SHP77 (cell line): ENCODE measurements at places on chromosomes 6 and 20.

DNA sequence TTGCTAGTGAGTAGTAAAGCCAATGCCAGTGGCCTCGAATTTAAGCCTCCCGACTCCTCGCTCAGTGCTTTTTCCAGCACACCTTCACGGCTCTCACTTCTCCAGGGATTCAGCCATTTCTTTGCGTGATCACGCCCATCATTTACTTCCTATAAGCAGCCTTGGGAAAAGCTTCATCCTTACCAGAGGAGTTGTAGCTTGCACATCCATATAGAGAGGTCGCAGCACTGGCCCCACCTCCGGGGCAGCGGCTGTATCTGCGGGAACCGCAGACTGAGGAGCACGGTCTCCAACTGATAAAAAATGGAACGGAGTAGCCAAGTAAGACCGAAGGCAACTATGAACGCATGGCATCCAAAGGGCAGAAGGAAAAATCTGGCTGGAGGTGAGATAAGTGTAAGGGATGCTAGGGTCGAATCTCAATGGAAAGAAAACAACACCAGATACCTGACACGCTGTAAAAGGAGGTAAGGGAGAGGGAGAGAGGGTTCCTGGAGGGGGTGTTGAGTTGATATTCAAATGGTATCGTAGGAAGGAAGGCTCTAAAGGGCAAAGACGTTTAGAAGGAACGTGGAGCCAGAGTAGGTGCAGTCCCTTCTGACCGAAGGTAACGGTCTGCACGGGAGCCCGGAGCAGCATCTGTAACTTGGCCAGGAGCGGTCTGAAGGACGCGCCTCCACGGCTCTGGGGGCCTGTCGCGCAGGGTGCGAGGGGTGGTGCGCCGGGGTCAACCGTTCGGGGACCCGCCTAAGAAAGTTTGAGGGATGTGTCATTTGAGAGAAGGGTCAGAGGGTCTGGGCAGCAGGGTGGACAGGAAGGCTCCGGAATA, 640 bp downstream of the NFS1 start:
- DNase-seq: peak; percentile 4

GRCh38 chr6:10081957-10082356, 332.9 kb downstream of the TFAP2A start:
- no peak for DNase-seq

DNA sequence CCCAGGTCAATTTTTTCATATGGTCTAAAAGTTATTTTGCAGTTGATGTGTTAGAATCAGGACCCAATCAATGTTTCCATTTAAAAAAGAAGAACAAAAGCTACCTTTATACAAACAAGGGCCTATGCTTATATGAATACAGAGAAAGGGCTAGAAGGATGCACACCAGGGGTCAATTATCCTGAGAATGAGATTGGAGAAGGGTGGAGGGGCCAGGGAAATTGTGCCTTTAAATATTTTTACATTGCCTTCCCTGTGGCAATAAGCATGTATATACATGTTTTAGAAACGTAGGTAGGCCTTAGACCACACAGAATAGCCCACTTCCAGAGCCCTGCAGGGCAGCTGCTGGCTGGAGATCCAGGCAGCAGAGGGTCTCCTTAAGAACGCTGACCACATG, 12.7 kb downstream of the EXOC2 start:
- DNase-seq: no peak

GRCh38 chr20:50163570-50164317, 10.2 kb upstream of the PEDS1 start:
- no peak for DNase-seq

DNA sequence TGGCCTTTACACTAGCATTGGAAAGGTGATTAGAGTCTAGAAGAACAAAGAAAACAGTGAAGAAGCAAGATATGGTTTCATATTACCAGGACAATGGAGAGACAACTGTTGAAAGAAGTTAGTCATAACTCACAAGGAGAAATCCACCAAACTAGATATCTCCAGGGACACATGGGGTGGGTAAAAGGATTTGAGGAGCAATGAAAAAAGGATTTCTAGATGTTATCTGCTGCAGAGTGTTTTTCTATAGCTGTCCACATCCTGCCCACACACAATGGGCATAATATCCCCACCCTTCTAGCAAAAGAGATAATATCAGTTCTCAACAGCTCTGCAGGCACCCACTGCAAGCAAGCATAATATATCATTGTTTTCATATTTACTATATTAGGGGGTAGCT, 303.1 kb downstream of the HAO1 start:
- no peak for DNase-seq

DNA sequence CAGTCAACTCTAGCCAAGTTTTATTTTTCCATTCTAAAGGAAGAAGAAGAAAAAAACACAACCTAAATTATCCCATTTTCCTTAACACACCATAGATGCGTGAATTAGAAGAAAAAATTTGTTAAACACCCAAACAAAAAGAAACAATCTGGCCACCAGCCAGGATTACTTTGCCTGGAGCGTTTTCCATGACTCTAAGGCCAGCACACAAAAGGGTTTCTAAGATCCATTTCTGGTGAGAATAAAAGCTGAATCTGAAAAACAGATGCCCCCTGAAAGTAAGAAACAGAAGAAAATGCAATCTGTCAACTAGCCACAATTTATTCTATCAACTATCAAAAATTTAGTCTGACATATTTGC, 267.2 kb upstream of the SULF2 start:
- DNase-seq: no peak

DNA sequence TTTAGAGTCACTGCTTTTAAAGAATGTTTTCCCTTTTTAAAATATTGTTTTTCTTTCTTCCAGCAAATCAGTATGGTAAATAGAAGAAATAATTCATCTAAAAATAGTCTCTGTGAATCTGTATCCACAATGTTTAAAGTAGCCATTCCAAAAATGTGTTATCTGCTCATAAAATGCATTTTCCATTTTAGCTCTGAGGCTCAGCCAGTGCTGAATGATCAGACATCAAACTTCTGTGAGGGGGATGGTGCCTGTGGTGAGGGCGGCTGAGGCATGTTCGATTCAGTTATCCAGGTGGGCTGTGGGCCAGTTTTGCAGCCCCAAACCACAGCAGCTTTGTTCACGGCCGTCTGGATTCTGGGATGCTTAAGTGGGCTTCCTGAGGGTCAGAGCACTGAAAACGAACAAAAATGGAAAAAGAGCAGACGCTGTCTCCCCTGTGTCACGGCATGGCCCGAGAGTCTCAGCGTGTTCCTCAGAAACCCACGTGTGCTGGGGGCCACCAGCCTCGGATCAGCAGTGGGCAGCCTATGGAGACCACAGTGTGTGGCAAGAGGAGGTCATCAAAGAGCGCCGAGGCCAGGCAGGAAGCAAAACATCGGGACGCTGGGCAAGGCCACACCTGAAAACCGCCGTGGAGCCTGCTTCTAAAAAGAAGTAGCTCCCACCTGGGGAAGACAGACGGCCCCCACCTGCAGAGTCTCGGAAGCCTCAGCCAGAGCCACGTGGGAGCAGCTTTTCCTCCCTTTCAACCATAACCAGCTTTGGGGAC, 134.9 kb upstream of the THBS2 start:
- no peak for DNase-seq

DNA sequence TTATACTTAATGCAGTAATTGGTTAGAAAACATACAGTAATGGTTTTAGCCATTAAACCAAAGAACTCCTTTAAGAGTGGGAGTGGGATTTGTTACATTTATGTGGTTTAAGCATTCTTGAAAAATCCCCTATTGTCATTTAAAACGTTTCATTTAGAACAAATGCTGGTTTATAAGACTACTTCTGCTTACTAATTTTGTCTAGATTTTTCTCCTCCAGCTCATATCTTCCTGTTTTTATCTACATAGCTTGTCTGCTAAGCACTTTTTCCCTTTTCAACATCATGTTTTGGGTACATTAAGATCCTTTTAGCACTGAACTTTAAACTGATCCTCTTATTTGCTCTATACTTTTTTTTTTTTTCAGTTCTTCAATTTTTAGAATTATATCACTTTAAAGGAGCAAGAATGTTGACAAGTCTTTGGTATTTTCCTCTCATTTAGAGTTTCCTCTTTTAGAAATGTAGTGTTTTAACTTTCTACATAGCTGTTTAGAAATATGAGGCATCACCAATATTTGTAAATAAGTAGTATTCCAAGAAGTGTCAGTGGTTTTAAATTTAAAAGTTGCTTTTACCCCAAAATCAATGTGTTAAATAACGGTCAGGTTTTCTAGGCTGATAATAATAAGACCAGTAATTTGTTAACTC, 80.9 kb downstream of the SESN1 start:
- DNase-seq: no peak

- DNase-seq: no peak
Measured at GRCh38 chr20:24950836-24951525, 1.9 kb downstream of the CST7 start.

- DNase-seq: no peak
Measured at GRCh38 chr20:35592339-35592974, 23.2 kb upstream of the SPAG4 start.

GRCh38 chr6:36095497-36096391, 34.6 kb upstream of the MAPK13 start:
- no peak for DNase-seq

DNA sequence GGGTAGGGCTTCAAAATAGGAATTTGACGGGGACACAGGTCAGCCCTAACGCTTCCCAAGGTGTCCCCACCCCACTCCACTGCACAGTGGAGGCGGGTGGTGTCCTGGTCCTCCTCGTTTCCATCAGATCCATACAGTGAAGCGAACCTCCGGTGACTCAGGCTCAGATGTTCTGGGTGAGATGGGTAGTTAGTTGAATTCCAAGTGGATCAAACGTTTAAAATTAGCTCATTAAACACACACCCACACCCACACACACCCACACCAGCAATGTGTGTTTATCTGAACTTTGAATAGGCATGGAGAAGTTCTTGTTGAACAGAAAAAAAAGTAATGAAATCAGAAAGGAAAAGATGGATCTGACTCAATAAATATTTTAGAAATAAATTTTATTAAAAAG, 58.9 kb downstream of the CDH4 start:
- no peak for DNase-seq

DNA sequence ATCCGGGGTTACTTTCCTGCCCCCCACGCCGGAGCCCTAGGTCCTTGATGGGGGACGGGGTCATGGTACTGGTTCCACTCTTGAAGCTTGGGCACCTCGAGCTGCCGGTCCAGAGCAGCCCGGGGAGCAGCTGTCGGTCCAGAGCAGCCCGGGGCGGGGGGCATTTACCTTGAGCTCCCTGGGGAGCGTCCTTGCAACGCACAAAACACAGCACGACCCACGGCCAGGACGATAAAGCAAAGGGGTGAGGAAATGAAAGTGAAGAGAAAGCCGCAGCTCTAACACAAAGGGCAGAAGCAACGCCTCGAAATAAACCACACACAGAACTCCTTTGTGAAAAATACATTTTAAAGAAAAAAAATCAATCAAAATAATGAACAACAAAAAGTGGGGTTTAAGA, 39.1 kb downstream of the KCNQ2 start:
- DNase-seq: no peak

GRCh38 chr6:15036690-15037245, 209.1 kb upstream of the JARID2 start:
- DNase-seq: peak; percentile 57

GRCh38 chr6:165098165-165098564, 211.2 kb downstream of the C6orf118 start:
- no peak for DNase-seq

GRCh38 chr6:53216301-53216700, 67.7 kb upstream of the GCM1 start:
- DNase-seq: no peak

DNA sequence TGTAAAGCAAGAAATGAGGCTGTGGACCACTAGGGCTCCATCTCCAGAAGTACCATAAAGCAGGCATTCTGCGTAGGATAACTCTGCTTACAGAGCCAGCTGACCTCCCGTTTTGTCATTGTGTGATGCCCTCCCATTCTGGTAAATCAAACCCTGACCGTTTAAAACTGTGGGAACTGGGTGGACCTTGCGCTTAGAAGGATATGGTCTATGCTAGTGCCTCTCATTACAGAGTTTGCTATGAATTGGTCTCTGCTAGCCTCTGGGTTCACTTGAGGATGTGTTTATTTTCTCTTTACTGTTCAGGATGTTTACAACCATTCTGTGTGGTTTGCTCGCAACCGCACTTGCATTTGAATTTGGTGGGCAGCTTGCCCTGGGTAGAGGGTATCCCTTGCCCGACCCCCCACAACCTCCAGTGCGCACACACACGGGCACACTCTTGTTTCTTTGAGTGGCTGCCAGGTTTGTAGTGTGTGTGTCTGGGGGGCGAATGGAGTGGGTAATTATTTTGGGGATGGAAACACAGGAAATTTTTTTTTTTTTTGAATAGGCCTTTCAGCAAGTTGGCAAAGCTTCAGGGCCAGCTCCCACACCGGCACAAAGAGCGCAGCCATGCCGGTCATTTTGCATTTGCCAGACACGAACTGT, 198.3 kb downstream of the JARID2 start:
- DNase-seq: no peak

GRCh38 chr6:142440600-142441293, 138.9 kb downstream of the ADGRG6 start:
- DNase-seq: no peak

- no peak for DNase-seq
Measured at GRCh38 chr6:133132466-133132971, 108.6 kb upstream of the EYA4 start.

DNA sequence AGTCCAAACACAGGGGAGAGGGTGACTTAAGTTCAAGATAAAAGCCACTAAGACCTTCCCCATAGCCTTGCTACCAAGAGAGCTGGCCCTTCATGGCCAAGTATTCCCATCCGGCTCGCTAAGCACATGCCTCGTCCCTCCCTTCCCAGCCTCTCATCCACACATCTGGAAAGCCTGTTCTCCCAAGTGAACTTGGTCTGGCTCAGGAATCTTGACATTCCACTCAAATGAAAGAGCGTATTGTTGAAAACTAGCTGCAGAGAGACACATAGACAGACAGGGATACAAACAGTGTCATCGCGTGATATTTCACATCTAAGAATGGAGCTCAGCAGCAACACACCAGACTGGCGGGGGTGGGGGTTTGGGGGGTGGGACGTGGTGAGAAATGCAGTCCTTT, 182.8 kb upstream of the FOXQ1 start:
- DNase-seq: no peak

DNA sequence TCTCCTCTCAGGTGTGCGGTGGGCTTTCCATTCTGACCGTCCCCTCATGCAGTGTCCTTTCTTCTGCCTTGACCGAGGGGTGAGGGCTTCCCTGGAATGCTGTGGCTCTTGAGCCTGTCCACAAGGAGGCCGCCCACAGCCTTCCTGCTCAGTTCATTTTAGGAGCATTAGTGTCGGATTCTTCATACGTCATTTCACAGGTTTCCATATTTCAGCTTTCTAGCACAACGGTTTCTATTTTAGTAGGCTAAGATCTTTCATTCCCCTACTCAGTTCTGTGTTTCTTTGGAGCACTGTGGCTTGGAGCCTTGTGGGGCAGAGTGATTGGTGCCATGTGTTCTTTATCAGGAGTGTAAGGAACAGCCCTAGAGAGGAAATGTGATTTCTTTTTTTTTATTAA, 5.5 kb downstream of the PPP1R3G start:
- no peak for DNase-seq
